ENCODE measurements at places on chromosomes 12 and 14.

DNA sequence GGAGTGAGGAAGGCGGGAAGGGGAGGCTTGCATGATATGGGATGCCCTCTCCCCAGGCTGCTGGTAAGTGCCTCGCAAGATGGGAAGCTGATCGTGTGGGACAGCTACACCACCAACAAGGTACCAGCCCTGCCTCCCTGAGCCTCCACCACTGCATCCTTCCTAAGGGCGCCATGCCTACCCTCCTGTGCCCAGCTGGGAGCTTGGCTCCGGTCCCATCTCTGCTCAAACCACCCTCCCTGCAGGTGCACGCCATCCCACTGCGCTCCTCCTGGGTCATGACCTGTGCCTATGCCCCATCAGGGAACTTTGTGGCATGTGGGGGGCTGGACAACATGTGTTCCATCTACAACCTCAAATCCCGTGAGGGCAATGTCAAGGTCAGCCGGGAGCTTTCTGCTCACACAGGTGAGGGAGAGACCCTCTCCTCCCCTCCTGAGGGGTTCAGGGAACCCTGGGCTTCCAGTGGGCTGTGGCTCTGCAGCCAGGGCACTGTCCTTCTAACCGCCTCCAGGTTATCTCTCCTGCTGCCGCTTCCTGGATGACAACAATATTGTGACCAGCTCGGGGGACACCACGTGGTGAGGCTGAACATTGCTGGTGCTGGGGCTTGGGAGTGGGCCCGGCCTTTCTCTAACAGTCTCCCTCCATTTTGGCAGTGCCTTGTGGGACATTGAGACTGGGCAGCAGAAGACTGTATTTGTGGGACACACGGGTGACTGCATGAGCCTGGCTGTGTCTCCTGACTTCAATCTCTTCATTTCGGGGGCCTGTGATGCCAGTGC, 2.6 kb downstream of the GNB3 start:
- no peak for DNase-seq

DNA sequence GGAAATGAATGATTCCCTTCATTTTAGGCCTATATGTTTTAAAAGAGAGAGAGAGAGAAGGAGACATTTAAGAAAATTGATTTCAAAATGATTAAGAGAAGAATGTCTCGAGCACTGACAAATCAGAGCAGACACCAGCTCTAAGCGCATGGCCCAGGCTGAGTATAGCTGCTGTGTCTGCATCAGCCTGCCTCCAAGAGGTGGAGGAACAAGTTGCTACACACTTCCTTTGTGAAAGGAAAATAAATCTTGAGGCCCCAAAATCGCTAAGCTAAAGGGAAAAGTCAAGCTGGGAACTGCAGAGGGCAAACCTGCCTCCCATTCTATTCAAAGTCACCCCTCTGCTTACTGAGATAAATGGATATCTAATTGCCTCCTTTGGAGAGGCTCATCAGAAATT, 728.7 kb upstream of the TMEM132C start:
- no peak for DNase-seq

DNA sequence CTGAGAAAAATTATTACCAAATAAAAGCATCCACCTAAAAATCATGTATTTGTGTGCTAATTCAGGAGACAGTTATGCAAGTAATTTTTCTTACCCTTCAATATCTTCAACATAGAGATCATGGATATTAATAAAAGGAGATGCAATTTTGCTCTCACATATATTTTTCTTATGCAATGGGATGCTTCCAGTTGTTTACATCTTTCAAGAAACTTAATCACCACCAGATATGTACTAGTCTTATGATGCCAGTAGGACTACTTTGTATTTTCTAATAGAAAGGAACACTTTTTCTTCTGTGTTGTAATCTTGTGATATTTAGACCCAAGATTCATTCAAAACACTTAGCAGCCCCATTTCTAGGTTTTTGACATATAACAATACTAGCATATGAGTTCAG, 107.6 kb downstream of the NAV3 start:
- no peak for DNase-seq

GRCh38 chr14:35826952-35827416, 846 bp downstream of the BRMS1L start:
- DNase-seq, result no peak

DNA sequence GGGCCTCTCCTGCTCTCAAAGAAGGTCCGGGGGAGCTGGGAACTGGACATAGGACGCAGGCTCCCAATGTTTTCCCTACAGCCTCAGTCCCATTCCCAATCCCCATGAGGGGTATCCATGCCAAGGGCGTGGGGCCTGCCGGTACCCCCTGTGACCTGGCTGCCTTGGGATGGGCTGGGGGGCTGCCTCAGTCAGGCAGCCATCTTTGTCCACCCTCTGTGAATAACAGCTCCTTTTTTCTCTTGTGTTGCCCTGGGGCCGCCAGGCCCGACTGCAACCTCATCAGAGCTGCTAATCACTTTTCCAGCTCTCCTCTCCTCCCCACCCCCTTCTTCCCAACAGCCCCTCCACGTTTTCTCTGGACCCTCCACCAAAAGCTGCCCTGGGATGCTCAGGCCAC, 11.2 kb downstream of the FIGNL2 start:
- no peak for DNase-seq

- DNase-seq, result no peak
Observed at GRCh38 chr12:95808146-95808545, 17.6 kb upstream of the NTN4 start.

Data from sigmoid colon (tissue), 7 donors.